ENCODE measurements at places on chromosomes 3 and 15. TPM values are rescaled to one million over a fixed set of nuclear protein-coding genes. Genes with fewer than 3 reads are reported as not detected.

DNA sequence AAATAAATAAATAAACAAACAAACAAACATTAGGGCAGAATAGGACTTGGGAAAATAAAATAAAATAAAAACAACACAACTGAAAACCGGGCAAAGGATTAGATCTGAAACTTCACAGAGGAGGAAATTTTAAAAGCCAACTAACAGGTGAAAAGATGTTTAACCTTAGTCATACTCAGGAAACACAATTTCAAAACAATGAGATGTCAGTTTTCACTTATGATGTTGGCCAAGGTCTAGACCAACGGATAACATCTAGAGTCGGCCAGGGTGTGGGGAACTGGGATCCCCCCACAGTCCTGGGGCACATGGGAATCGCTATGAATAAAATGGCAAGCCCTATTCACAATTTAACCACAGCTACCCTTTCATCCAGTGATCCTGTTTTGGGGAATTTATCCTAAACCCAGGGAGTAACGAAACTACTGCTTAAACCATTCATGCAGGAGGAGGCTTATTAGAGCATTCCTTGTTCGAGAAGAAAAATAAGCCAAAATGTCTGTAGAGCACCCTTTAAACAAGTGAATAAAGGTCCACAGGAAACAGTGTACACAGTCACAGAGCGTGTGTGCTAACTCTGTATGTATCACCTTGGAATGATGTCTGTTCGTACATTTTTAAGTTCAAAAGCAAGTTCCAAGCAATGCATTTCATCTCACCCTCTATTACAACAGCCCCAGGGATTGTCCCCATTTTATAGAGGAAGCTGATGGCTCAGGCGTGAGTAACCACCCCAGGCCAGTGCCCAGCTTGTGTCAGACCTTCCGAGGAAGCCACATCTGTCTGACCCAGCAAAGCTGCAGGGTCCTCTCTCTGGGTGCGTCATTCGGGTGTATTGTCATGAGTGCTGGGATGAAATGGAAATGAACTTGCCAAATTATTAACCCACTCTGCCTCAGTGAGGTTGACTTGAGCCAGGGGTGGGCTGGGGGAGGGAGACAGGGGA is 6.3 kb upstream of the ANPEP start:
- peak; percentile 6 for DNase-seq

DNA sequence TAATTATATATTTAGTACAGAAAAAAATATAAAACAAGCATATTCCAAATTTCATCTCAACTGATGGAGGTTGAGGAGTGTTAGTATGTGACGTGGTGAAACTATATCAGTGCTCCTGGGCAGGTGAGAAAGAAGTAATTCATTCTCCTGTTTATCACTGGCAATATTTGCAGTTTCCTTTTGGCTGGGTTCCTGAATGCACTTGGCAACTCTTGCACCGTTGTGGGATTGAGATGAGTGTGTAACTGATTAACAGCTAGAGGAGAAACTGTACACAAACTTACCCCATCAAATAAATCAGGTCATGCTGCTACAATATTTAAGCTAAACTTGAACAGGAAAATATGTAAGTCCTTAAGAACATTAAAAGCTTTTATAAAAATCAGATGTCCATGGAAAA is 2.1 kb upstream of the ATP13A4 start:
- no peak for DNase-seq

- no peak for DNase-seq
Measured at GRCh38 chr3:72126441-72127223, 341.7 kb upstream of the PROK2 start.

DNA sequence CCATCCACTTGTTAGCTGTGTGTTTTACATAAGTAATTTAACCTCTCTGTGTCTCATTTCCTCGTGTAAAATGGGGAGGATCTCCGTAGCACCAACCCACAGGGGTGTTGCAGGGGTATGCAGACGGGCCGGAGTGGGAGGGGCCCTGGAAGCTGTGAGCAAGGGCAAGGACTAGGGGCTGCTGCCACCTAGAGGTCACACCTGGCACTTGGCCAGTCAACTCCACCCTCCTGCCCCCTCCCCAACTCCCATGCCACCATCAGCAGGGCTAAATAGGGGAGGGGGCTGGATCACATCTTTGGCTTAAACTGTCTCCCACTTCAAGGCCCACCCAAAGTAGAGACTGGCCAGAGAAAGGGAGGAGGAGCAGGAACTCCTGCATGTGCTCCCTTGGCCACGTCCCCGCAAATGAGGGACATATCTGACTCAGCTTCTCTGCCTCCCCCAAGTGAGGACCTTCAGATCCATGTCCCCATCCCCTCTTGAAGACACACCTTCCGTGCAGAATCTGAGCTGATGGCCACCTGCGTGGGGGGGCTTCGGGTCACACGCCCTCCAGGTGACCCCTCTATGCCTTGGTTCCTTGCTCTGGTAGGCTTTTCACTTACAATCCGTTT is 2.6 kb downstream of the CCDC9B start:
- DNase-seq, result peak; percentile 35

DNA sequence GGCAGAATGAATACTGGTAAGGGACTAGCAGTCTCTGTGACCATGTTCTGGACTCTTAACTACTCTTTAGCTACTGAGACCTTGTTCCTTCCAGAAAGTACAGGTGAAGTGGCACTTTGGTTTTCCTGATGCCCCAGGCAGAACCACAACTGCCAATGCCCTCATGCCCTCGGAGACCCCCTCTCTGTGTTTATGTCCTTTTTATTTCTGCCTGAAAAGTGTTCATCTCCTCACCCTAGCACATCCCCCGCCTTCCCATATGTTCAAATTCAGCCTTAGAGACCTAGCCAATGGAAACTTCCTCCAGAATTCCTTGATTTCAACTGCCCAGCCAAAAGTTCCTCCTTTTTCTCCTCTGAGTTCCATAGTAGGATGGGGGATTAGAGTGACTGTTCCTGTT is 23.3 kb upstream of the RASGRF1 start:
- DNase-seq, result no peak

FETUB gene
- not detected for total RNA-seq

HTR3E gene
- total RNA-seq, result not detected

GPR171 gene
- not detected for total RNA-seq

NRG4 gene
- total RNA-seq, result 1.0 TPM

ARRDC4 gene
- total RNA-seq, result 19.6 TPM

HEMK1 gene
- 20.5 TPM for total RNA-seq

DOCK3 gene
- 4.2 TPM for total RNA-seq

DAPK2 gene
- 4.8 TPM for total RNA-seq

OR5H2 gene
- total RNA-seq, result not detected

Measured in HCT116 (cell line).